ENCODE measurements at places on chromosomes 12 and 14.

DNA sequence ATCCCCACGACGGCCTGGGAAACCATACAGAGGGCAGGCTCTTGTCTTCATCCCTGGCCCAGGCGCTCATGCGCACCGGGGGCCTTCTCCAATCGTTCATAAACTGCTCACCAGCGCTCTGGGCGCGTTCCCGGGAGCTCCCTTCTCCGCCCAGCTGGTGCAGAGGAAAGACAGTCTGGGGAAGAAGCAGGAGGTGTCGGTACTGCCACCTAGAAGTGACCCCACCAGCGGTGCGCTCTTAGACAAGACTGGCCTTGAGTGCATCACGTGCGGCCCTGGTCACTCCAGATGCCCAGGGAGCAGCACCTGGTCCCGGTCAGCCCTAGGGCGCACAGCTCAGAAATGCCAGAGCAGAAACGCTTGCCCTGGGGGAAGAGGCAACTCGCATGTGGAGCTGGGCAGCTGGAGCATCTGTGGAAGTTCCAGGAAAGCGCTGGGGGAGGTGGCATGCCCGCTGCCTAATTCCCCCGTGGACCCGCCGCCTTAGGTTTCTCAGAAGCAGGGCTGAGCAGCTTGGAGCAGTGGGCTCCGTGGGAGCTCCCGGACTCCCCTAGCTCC lies 2.5 kb downstream of the GSC start:
- DNase-seq: peak; percentile 70

DNA sequence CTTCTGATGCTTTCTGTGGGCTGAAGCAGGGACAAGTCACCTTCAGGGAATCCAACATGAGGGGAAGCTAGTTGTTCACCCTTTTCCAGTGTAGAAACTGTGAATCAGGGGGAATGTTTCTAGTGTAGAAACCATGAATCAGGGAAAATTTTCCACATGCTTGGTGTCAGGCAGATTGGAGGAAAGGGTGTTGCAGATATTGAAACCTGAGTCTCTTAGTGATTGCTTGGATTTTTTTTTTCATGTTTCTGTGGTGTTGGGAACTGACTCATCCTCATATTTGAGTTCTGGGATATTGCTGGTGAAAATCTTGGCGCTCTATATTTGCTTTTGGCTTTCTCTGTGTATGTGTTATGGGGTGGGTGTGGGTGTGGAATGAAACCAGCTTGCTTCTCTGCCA lies 144.5 kb upstream of the FBXO33 start:
- DNase-seq: no peak

GRCh38 chr12:59082952-59083351 lies 162.6 kb upstream of the LRIG3 start:
- DNase-seq: no peak

- no peak for DNase-seq
Measured at GRCh38 chr12:131506426-131506825, 204.5 kb upstream of the SFSWAP start.

- DNase-seq: peak; percentile 50
Measured at GRCh38 chr14:76267322-76268046, 108.5 kb upstream of the ESRRB start.

- DNase-seq: no peak
Measured at GRCh38 chr12:28027947-28028724, 55.6 kb upstream of the PTHLH start.

DNA sequence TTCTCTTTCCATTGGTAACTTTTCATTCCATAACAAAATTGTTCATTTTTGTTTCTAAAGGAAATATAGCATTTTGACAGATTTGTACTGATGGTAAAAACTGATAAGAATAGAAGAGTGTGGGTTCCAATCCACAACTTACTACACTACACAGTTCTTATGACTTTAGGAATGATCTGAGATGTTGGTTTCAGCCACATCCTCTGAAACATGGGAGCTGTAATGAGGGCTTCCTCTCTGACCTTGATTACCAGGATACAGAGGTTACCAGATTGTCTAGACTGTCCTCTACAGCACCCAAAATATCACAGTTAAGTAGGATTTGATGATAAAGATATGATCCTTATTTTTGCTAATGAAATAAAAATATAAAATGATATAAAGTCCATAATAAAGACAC lies 1184.6 kb downstream of the FLRT2 start:
- DNase-seq: no peak

- DNase-seq: peak; percentile 51
Measured at GRCh38 chr12:2336409-2336829, 283.6 kb downstream of the CACNA1C start.

DNA sequence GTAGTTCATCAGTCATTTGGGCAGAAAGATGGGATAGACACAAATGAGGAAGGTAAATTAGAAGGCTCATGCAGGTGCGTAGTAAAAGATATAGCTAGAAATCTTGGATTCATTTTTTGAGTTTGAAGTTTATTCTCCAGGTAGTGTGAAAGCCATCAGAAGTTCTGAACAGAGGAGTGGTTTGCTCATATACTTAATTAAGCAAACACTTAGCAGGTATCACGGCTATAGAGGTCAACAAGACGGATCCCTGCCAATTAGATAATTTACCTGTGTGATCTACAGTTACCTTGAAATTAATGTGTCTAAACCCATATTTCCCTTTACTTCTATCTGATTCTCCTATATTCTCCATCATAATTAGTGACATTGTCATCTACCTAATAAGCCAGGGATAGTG lies 29.7 kb downstream of the PALS1 start:
- DNase-seq: no peak

DNA sequence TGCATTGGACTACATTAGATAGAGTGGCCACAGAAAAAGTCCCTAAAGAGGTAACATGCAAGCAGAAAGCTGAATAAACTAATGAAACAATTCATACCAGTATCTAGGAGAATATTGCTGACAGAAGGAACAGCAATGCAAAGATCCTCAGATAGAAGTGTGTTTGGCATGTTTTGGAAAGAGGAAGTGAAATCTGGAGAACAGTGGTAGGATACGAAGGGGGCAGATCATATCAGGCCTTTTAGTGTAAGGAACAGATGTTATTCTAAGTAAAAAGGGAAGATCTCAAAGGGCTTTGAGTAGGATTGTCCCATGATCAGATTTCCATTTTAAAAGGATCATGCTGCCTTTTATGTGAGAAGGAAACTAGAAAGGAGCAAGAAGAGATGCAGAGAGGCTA lies 342.9 kb downstream of the PAWR start:
- DNase-seq: no peak

GRCh38 chr14:23613242-23614070 lies 22.7 kb upstream of the DHRS2 start:
- DNase-seq: no peak

GRCh38 chr14:23104591-23105347 lies at the start of gene CIROP:
Gene CIROP (minus strand): TSS chr14:23104989. CDS start chr14:23104920, 69 bp downstream.
- peak; percentile 45 for DNase-seq

DNA sequence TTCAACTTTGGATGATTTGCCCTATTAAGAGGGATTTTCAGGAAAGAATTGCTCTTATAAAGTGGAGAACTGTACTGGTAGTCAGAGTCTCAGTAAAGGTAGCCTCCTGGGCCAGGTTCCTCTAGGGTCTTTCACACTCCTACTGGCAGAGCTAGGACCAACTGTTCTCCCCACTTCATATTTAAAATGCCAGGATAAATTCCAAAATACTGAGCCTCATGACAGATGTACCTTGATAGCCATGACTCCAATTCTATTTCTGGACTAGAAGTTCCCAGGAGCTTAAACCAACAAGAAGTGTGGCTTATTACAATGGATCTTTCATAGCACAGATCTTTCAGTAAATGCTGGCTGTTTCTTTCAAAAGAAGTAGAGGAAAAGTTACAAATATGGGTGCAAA lies 126.5 kb downstream of the C12orf75 start:
- DNase-seq: no peak

GRCh38 chr14:35818346-35819115 lies 7.6 kb upstream of the BRMS1L start:
- no peak for DNase-seq

GRCh38 chr12:26803552-26803951 lies 29.4 kb downstream of the ITPR2 start:
- DNase-seq: no peak

DNA sequence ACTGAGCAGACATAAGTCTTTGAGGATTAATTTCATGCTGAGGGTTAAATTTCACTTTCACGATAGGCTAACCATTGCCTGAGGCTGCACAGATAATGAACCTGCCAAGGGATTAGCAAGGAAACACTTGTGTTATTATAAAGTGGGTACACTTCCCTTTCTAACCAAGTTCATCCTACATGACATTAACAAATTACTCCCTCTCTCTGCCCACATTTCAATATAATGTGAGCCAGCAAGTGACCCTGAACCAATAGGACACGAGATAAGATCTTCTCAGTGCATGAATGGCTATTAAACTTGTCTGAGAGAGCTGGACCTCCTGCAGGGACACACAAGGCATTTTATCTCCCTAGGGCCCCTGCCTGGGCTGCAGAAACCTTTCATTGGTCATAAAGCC lies 173.5 kb downstream of the PAX9 start:
- no peak for DNase-seq

DNA sequence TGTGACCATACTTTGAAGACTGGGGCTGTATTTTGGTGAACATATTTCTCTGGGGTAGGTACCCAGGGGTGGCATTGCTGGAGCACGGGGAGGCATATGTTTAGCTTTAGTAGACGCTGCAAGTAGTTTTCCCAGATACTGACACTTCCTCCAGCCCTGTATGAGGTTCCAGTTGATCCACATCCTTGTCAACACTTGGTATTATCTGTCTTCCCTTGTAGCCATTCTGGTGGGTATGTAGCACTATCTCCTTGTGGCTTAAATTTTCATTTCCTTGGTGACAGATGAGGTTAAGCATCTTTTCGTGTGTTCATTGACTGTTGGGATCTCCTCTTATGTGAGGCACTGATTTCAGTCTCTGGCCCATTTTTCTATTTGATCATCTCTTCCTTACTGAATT lies 179.1 kb downstream of the PHETA1 start:
- DNase-seq: no peak

DNA sequence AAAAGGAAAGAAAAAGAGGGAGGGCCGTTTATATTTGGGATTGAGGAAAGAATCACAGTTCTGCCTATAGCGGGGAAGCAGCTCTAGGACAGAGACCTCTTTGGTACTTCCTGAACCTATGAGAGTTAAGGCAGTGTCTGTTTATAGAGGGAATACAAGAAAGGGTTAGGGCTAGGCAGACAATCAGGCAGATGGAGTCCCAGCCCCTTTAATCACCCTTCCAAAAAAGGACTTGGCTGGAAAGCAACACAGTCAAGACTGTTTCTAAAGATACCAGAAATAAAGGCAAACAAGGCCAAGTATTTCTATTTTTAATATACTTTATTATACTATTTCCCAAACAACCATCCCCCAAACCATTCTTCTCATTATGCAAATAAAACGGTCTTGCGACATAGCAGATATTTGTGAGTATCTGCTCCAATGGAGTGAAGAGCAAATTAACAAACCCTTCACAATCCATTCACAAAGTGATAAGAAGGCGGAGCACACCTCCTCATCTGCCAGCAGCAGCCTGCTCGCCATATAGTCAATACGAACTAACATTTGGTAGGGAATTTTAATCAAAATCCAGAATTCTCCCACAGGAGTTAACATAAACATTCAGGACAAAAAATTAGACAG lies 697 bp upstream of the GRIP1 start:
- no peak for DNase-seq

- DNase-seq: no peak
Measured at GRCh38 chr12:80059102-80059501, 40.2 kb upstream of the OTOGL start.

GRCh38 chr12:30582943-30583342 lies 112.7 kb downstream of the IPO8 start:
- no peak for DNase-seq

GRCh38 chr14:102507857-102508312 lies 1.7 kb downstream of the ANKRD9 start:
- peak; percentile 53 for DNase-seq

DNA sequence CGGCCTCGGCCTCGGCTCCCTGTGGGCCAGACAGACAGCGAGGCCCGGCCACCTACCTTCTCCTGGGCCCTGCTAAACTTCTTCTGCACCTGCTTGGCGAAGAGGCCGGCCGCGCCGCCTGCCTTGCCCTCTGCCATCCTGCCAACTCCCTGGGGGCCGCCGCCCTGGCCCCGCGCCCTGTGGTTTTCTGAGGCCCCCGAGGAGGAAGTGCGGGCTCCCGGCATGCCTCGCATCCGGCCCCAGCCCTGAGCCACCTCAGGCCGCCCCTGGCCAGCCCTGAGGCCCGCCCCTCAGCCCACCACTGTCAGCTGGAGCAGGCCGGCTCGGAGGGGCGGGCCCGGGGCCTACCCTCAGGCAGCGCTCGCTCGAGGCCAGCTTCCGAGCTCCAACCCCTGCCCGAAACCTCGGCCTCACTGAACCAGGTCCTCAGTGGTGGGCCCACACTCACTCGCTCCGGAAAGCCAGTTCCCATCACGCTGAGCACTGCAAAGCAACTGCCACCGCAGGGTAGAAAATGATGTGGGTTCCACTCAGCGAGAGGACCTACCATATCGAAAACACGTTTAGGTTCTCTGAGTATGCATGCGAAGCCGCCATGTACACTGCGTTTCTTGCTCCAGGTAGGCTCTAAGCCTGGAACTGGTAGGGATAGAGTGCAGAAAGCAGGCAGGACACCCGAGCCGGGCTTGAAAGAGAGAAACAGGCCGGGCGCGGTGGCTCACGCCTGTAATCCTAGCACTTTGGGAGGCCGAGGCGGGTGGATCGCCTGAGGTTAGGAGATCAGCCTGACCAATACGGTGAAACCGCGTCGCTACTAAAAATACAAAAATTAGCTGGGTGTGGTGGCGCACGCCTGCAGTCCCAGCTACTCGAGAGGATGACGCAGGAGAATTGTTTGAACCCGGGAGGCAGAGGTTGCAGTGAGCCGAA lies at the start of gene BIN2:
Gene BIN2, minus strand, starts transcription at position 209 of the 930 bp plus-strand sequence. Its CDS starts 72 bp downstream, at position 137.
- peak; percentile 31 for DNase-seq

DNA sequence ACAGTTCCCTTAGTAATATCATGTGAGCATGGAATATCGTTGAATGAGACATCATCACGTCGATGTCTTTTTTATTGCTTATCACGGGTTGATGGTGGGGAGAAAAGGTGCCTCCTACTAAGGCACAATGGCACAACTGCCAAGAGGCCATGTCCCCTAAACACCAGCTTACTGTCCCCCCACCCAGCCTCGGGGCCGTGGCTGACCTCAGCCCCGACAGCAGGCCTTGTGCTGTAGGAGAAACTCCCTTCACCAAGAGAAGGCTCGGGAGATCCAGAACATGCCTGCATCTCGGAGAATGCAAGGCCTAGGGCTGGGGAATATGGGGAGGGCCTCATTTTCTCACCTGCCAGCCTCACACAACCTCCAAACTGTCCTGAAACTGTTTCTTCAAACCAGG lies 22.8 kb downstream of the ZFP36L1 start:
- DNase-seq: no peak

- DNase-seq: peak; percentile 63
Measured at GRCh38 chr12:44875954-44876543, at the start of gene NELL2. Gene NELL2 (minus strand): TSS chr12:44876315. CDS start chr12:44875869, 446 bp downstream.

All from ELF-1 (cell line).